ENCODE measurements at places on chromosomes 1 and 21.
A peak's percentile ranks its signal among the peaks of the same experiment; 100 is the strongest.

GRCh38 chr1:207243442-207244408 is 77.8 kb upstream of the CD55 start:
- DNase-seq = no peak

- no peak for DNase-seq
Measured at GRCh38 chr1:57238233-57238781, 185.6 kb downstream of the DAB1 start.

- DNase-seq = no peak
Measured at GRCh38 chr1:154350383-154350782, 25.1 kb downstream of the ATP8B2 start.

GRCh38 chr21:41369920-41370839 is 8.4 kb downstream of the MX2 start:
- peak; percentile 66 for DNase-seq

GRCh38 chr1:71086331-71086730 is 5.5 kb upstream of the ZRANB2 start:
- no peak for DNase-seq

DNA sequence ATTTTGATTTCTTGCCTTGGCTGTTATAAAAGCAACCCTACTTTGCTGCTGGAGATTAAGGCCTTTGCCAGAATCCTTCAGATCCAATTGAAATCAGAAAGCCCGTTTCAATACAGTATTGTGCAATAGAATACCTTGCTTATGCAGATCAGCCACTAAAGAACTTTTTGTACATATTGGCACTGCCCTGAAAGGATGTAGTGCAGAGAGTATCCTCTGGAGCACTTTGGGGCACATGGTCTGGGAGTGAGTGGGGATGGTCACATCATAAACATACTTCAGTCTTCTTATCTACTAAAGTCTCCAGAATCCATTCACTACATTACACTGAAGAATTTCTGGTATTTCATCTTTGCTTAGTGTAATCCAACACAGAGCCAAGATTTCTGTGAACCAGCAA is 189.0 kb downstream of the CENPF start:
- DNase-seq = no peak

DNA sequence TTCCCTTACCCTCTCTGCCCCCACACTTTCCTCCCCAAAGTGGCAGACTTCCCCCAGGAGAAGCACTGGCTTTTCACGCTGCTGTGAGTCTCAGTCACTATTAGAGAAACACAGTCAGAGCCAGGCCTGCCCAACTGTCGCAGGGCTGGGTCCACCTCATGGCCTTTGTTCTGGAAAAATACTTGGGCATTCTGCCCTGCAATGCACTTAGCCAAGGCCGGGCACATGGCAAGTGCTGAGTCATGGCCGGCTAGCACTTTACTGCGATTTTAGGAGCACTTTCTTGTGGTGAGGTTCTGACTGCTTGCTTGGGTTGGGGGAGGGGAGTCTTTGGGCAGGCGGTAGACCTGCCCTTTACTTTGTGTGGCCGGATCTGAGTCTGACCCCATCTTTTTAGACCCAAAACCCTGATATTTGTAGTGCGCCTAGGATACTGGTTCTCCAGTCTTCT is 7.7 kb downstream of the EPHX1 start:
- DNase-seq = no peak

DNA sequence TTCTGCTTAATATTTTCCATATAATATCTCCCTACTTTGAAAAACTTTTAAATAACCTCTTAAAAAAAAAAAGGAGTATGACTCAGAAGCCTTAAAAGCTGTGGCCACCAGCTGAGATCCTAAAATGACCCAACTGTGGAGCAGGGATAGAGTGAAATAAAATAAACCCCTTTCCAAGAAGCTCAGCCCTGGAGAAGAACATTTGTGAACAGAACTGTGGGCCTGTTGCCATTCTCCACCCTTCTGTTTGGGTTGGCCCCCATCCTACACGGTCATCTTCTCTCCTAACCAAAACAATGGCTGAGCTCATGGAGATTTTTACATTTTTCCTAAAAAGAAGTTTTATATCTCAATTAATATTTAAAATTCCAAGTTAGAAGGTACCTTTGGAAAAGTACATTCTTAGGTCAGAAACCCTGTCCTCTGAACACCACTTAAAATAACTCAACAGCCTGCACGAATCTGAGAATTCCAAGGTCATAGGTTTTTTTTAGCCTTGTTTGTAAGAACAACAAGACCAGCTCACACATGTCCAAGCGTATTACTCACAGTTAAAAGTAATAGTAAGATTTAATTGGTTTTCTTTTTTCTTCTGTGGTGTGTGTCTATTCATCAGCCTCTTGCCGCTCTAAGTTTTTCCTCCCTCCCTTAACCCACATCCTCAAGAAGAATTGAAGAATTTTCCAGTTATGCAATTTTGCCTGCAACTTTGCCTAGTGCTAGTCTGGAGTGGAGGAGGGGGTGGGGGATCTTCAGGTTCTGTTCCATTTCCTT is 107.7 kb upstream of the ERRFI1 start:
- no peak for DNase-seq

DNA sequence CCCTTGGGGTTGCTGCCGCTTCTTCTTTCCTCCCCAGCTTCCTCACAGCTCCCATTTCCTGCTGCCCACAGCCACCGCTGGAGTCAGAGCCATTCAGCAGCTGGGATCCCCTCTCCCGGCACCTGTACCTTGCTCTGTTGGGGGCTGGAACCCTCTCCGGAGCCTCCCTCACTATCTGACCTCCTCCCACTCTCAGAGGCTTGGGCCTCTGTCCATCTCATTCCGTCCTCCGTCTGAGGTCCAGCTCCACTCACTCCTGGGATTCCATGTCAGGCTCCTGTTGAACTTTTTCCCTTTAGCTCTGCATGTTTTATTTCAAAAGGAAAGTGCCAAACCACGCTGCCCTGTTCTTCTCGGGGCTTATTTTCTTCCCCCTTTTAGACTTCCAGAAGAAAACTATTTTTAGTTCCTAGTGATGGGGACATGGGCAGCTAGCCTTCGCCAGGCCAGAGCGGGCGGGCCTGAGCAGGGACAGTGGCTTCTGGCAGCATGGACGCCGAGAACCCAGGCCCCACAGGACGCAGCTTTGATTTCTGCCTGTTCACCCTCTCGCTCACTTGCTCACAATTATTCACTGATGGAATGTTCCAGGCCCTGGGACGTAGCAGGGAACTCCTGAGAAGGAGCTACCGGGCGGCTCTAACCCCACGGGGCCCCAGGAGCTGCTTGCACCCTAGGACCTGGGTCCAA is 79.2 kb downstream of the ARHGEF10L start:
- DNase-seq = no peak

- DNase-seq = peak; percentile 72
Measured at GRCh38 chr1:201447903-201448871, 20.8 kb downstream of the PHLDA3 start.

GRCh38 chr1:88985032-88985431 is 7.4 kb downstream of the KYAT3 start:
- no peak for DNase-seq

DNA sequence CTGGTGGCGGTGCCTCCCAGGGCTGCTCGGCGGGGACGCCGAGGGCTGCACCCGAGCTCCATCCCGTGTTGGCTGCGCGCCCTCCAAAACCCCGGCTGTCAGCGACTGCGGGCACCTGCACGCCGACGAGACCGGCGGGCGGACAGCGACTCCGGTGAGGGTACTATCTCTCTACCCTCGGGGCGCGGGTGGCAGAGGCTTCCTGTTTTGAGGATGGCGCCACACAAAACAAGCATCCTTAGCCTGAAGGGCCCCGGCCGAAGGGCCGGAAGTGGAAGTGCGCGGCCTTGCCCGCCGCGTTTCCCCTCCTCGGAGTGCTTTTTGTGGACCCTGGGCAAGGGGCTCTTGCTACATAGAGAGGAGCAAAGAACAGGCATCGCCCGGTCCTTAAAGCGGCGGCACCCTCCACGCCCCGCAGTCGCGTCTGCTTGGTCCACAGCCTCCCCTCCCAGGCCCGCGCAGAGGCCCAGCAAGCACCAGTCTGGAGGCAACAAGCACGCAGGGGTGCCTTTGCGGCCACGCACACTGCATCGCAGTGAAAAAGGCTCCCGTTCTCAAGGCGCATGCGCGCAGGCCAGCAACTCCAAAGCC is 561 bp upstream of the COQ8A start:
- DNase-seq = peak; percentile 72

DNA sequence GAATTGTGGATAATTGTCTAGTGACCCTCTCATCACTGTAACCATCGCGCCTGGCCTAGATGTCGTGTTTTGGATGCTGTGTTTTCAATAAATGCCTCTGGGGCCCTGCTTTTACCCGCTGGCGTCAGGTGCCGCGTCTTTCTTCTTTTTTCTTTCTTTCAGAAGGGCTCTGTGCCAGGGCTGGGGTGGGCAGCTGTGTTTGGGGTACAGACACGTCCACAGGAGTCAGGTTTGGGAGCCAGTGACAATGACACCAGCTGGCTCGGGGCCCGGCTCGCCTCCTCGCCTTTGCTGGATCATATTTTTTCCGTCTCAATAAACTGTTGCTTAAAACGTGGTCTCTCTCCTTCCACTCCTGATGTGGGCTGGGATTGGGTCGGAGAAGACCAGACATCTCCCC is 16.1 kb downstream of the TMEM201 start:
- DNase-seq = no peak

DNA sequence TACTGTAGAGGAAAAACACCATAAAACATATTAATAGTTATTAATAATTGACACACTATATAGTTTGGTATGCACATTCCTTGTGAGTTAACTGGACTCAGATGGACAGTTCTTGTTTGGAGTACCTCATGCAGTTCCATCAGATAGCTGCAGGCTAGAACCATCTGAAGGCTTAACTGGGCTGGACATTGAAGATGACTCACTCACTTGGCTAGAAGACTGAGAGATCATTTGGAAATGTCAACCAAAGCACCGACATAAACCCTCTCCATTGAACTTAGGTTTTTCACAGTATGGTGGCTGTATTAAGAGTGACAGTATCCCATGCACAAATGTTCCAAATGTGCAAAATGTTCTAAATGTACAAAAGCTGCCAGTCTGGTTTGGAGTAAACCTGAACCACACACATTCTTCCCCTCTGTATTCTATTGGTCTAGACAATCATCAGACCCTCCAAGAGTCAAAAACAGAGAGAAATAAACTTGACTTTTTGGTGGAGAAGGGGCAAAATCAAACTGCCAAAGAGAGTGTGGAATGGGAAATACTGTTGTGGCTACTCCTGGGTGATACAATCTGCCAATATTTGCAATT is 708.4 kb downstream of the KCNT2 start:
- DNase-seq = no peak

GRCh38 chr1:59422921-59423575 is 126.2 kb downstream of the FGGY start:
- no peak for DNase-seq

- no peak for DNase-seq
Measured at GRCh38 chr1:48215222-48215621, 7.3 kb upstream of the SLC5A9 start.
